Islet precursor cell (in vitro differentiated cells): ENCODE measurements at places on chromosomes 6 and 20.

DNA sequence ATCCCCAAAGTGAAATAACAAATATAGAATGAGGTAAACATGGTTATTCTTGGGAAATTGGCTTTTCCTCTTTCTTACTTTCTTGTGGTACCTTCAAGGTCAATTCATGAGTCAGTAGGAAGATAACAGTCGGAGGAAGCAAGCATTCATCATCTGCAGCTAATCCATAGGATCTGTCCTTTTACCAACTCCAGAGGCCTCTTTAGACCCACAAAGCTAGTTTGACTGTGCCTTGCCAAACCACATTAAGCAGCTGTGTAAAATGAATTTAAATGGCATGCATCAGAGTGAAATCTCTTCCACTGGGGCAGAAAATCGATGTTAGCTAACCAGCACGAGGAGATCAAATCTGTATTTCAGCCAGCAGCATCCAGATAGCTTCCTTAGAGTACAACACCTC, 171.3 kb downstream of the TMEM242 start:
- DNase-seq, result no peak

DNA sequence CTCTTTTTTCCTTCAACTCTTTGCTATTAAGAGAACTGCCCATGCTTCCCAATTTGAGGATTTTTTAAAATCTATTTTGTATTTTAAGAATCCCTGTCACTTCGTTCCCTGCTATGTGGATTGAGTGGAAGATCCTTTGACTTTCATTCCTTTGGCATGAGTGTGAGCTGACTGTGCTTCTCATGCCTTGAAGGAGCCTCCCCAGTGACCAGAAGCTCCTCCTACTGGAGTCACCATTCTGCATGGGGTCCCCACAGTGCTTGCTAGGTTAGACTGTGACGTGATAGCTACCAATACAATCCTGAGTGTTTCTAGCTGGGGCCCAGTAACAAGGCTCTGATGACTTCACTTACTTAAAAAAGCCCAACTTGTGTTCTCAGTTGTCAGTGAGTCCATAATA, 104.4 kb upstream of the LAMP5 start:
- DNase-seq, result peak; percentile 65

DNA sequence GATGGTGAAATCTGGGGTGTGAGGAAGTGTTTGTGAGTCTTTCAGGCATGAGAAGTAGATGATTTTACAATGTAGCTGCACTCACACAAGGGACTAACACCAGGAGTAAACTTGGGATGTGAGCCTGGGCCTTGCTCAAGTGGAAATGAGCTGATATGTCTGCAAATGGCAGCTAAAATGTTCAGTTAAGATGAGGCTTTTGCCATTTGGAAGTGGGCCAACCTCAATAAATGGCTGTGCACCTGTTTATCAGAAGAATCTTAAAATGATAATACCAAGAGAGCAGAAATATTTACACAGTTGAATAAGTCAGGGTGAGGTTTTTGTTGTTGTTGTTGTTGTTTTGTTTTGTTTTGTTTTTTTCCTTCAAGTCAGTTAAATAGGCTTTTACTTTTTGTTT, 25.7 kb upstream of the KLHL31 start:
- DNase-seq, result no peak

- no peak for DNase-seq
Measured at GRCh38 chr6:137193256-137194070, 20.0 kb upstream of the IL22RA2 start.

- DNase-seq, result peak; percentile 64
Measured at GRCh38 chr6:80543598-80544222, 437.2 kb downstream of the BCKDHB start.

GRCh38 chr6:169915769-169916550, 164.5 kb downstream of the ERMARD start:
- DNase-seq, result no peak

DNA sequence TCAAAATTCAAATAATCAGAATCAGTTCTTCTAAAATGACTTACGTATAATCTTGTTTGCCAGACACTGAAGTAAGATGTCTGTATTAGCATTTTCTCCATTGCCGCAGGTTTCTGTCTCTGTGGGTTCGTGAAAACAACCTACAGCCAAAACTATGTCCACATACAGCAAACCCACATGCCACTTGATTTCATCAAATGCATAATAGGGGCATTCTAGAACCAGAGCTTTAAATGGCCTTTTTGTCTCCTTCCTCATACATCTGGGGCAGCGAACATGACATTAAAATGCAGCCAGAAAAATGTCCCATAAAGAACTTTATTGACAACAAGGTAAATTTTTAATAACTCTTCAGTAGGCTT, 90.2 kb upstream of the QKI start:
- DNase-seq, result no peak
